ENCODE measurements at places on chromosomes 12 and 14.

GRCh38 chr12:75437564-75437963 lies 43.0 kb upstream of the GLIPR1 start:
- DNase-seq = no peak

DNA sequence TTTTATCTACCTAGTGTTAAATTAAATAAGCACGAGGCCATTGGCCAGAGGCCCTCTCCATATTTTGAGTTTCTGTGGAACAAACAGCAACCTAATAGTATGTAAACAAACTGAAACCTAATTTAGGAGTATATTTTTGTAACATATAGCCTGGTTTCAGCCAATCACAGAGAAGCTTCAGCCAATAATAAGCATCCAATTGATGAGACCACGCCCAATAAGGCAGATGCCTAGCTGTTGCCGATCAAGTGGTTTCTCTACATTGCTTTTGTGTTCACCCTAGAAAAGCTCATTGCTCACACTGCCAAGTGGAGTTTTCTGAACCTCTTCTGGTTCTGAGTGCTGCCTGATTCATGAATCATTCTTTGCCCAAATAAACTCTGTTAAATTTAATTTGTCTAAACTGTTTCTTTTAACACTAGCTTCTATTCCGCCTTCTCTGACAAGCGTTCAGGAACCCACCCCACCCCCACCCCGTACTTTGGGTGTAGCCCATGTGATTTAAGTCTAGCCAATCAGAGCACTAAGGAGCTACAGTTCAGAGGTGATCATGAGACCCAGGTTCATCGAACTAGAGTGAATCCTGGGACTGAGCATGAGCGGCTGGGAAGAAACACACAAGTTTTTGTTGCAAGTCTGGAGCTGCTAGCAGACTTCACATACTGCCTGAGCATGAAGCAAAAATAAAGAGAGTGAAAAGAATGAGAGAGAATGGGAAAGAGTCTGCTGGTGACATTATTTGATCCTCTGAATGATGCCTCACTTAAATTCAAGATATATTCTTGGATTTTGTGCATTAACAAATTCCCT lies 21.5 kb upstream of the LTA4H start:
- DNase-seq = no peak

GRCh38 chr12:117126335-117126734 lies 27.1 kb upstream of the TESC start:
- DNase-seq = no peak

DNA sequence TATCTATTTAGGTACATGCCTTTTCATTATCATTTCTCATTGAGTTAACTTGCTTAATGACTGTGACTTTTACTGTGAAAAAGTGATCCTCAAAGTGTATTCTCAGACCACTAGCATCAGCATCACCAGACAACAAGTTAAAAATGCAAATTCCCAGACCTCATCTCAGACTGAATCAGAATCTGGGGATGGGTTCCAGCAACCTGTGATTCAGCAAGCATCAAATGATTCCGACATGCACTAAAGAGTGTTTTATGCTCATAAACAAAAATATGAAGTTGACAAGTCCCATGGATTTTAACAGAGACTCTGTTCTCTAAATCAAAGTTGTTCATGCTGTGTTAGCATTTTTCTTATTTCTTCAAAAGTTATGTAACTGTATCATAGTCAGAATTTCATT lies 130.6 kb downstream of the BCAT1 start:
- DNase-seq = no peak

- DNase-seq = no peak
Measured at GRCh38 chr14:71220462-71220861, 313.2 kb downstream of the PCNX1 start.

DNA sequence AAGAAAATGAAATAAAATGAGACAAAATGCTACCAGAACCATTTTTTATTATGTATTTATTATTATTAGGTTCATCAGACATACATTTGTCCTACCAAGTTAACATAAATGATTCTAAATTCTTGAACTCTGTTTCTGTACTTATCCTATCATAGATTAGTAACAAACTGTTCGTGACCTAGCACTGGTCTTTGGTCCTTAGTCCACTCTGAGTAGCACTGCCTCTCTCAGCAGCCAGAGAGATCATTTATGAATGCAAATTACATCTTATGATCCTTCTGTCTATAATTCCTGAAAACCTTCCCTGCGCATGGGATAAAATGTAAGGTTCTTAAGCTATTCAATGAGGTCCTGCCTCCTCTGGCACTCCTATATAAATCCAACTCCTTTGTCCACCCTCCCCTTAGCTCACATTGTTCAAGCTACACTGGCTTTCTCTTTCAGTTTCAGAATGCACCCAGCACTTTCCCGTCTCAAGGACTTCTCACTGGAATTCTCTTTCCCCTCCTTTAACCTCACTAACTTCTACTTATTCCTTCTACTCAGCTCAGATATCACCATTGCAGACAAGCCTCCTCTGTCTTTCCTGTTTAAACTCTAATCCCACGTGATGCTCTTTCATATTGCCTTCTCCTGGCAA lies 17.1 kb downstream of the PDZRN4 start:
- no peak for DNase-seq

DNA sequence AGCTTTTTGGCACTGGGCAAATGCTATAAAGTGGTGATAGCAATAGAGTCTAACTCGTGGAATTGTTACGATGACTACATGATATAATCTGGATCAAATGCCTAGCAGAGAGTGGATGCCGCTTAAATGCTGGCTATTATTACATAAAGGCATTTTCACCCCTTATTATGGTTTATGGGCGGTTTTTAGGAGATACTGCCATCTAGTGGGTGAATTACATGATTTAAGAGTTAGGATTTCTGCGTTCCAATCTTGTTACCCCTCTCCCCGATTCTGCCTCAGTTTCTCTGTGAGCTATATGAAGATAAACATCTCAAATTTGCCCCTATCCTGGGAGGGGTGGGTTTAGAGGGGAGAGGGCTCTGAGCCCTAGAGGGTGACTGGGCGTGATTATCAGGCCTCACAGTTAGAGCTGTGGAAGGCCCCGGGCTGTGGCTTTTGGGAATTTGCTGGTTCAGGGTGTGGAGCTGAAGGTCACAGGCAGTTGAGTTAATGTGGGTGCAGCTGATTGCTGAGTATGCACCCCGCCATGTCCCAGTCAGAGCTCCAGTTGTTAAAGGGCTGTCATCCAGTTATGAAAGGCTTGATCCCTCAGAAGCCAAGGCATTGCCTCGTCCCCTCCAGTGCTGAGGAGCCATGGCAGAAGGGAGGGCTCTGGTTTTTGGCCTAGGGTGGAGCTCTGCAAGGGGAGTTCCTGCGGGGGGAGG lies 14.4 kb downstream of the CLSTN3 start:
- DNase-seq = peak; percentile 36

GRCh38 chr12:117142094-117142493 lies 42.9 kb upstream of the TESC start:
- DNase-seq = no peak

DNA sequence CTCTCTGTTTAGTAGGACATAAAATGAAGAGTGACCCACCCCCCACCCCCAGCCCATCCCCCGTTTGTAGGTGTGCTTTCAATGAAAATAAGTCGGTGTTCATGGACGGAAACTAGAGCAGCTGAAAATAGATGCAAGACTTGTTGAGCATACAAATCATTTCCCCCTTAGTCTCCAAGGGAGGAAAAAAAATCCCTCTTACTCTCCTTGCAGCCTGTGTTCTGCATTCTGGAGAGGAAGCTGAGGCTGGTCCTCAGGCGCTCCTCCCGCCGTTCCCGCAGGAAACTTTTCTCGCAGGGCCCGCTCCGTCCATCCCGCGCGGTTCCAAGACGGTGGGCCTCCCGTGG lies 259.0 kb upstream of the E2F7 start:
- no peak for DNase-seq

DNA sequence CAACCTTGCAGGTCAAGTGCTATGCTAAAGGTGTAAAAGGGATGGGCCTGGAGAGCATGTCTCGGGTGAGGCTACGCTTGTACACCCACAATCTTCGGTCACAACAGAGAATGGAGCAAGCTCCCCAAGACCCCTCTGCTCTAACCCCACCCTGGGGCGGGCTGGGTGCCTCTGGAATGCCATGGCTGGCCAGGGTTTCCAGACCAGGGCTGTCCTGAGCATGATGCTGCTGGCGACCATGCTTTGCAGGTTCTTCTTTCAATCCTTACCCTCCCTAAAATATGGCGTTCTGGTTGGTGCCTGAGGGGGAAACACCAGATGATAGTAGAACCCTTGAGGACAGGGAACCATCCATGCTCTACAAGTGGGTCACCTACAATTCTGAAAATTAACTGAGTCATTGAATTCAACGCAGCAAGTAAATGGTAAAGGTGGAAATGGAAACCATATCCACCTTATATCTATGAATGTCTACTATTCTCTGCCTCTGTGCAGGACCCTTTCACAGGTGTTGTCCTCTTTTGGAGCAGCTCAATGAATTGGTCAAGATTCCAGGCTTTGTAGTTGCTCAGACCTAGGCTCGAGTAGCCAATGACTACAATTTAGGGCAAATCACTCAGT lies 111.6 kb upstream of the EGLN3 start:
- no peak for DNase-seq

GRCh38 chr12:115623764-115624334 lies 653.6 kb downstream of the MED13L start:
- peak; percentile 35 for DNase-seq

- no peak for DNase-seq
Measured at GRCh38 chr12:93139028-93139665, 210.1 kb upstream of the EEA1 start.

- no peak for DNase-seq
Measured at GRCh38 chr12:7162691-7163114, 26.8 kb upstream of the PEX5 start.

DNA sequence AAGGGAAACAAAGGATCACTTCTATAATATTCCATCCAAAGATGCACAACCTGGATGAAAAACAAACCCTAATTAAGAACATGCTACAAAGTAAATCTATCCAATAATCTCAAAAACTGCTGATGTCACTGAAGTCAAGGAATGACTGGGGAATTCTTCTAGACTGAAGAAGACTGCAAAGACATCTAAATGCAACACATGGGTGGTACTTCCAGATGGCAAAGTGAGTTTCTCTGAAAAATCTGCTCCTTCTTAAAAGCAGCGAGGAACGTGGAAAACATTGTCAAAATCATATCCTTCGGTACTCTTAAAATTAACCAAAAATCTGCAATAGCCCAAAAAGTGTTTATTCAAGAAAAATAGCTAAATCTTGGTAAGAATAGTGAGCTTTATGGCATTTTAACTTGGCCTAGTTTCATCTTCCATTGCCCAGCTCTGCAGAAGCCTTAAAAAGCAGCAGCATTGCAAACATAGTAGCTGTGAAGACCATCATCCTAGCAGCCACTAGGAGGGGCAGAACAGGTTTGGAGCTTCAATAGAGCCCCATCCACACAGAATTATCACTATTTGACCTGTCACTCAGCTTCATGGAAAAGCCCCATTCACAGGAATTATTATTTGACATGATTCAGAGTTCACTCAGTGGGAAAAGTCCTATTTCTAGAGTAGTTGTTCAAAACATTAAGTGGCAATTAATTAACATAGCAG lies 7.4 kb downstream of the CLEC14A start:
- no peak for DNase-seq

DNA sequence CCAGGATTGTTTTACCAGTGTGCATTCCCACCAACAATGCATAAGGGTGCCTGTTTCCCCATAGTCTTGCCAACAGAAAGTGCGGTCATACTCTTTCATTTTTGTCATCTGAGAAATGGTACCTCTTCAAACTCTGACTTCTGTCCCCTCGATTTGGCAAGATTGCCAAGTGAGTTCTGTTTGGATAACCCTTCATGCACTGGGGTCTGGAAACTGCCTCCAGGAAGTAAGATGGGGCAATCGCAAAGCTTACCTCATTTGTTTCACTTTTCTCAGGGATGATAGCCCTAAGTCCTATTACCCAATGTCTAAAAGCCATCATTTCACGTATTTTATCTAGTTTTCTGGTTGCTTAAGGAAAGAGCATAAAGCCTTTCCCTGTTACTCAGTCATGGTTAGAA lies 28.6 kb upstream of the NR1H4 start:
- DNase-seq = no peak

DNA sequence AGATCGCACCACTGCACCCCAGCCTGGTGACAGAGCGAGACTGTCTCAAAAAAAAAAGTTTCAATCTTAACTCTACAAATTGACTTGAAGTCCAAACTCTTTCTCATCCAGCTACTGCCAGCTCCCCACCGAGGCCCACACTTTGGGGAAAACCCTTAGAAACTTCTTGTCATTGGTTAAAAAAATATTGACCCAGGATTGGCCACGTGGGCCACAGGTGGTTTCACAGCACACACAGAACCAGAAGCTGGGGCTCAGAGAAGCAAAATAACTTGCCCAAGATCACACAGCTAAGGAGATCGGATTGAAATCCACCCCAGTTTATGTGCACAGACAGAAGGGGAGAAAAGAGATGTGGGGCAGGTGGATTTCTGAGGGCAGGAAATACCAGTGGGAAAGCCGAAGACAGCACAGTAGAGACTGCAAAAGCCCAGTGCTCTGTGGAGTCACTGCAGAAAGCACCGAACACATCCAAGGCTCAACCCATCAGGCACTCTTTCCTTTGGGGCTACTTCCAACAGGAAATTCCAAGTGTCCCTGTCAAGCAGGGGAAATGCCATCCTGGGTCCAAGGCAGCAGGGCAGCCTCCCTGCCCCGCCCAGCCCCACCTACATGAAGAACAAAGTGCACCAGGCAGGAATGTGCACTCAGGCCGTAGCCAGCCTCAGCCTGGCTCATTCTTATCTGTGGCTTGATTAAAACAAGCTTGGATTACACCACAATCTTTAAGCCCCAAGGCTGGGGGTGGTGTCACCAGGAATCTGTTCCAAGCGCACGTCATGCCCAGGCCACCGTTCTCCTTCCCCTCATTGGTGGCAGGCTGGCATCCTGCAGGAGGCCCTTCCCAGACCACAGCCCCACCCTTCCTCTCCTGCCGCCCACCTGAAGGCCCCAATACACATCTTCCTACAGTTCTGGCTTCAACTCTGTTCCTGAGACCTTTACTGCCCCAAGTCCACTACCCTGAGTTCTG lies 72.5 kb downstream of the ITPK1 start:
- peak; percentile 33 for DNase-seq

DNA sequence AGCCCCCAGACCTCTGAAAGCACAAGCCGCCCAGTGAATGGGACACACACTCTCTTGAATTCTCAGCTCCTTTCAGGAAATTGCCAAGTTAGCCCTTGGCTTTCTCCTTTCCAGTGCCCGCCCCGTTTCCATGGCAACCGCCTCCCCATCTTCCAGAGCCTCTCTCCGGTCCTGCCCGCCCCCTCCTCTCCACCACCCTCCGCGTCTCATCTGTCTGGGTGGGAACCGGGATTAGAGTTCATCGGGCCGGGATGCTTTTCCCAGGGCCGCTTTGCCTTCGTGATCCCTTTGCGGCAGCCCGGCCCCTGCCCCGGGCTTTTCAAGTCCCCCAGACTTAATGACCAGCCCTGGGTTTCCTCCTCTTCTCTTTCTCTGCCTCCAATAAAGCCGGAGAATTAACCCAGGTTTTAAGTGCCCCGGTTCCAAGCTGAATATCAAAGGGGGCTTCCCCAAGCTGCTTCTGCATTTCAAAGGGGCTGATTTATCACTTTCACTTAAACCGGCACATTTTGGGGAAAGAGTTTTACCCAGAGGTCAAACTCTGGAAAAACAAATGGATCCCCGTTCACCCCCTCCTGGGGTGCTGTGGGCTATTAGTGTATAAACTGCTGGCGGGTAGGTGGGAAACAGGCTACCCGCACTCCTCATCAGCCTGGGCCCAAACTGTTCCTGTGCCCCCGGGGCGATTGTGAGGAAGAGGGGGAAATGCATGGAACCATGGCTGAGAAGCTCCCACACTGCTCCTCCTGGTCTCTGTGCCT lies 101.7 kb downstream of the ZFP36L1 start:
- no peak for DNase-seq
